ENCODE measurements at places on chromosomes 13 and 19. TPM values are rescaled to one million over a fixed set of nuclear protein-coding genes. Genes with fewer than 3 reads are reported as not detected.

Gene PNKP
- total RNA-seq = 72.4 TPM

Gene CNOT3
- total RNA-seq = 23.2 TPM

GRCh38 chr19:3366753-3367627 lies 607 bp downstream of the NFIC start:
- peak; percentile 65 for DNase-seq

- DNase-seq = no peak
Observed at GRCh38 chr13:24184882-24185281, 24.4 kb downstream of the SPATA13 start.

GRCh38 chr13:50678464-50679162 lies 164.9 kb downstream of the DLEU7 start:
- no peak for DNase-seq
